ENCODE measurements at places on chromosomes 3 and 15.

DNA sequence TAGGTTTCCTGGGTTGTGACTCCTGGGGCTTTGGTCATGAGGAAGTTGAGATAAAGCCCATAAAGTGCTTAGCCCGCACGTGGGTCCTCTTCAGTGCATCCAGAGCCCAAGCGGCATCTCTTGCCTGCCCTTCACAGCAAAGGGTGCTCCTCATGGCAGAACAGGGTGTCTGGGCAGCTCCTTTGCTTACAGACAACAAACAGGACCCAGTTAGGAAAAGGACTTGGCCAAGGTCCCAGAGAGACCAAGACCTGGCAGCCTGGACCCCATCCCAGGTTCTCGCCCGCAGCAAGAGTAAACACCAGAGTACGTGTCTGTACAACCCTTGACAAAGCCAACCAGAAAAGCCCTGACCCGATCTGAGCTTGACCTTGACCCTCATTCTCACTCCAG, 27.0 kb downstream of the ALS2CL start:
- DNase-seq: no peak

DNA sequence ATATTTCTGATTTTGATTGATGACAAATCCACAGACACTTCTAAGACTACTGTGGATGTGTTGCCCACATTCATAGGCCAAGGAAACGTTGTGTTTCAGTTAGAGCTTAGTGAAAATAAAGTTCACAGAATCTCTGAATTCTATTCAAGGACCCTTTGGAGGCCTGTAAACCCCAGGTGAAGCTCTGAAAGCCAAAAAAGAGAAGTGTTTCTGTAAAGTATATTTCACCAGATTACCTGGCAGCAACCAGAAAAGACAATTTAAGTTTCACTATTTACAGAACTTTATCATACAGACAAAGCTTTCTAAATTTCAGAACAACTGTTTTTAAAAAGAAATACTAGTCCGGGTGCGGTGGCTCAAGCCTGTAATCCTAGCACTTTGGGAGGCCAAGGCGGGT, 2.6 kb downstream of the CLPX start:
- no peak for DNase-seq

- no peak for DNase-seq
These were observed 63.5 kb downstream of the CHST2 start for GRCh38 chr3:143182866-143183664.

DNA sequence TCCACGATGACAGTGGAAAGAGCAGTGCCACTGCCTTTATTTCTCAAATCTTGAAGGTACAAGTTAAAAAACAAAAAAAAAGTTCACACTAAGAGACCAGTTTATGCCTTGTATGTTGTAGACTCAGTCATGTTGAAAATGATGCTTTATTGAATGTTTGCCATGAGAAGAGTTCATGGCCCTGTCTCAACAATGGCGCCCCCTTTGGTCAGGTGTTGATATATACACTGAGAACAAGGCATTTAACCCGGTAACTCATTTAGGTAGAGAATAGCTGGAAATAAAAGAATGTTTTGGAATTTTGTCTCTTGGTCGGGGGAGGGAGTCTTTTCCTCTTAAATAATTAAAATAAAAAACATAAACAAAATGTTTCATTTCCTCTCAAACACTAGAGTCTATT, 145.6 kb upstream of the SLC2A2 start:
- no peak for DNase-seq

DNA sequence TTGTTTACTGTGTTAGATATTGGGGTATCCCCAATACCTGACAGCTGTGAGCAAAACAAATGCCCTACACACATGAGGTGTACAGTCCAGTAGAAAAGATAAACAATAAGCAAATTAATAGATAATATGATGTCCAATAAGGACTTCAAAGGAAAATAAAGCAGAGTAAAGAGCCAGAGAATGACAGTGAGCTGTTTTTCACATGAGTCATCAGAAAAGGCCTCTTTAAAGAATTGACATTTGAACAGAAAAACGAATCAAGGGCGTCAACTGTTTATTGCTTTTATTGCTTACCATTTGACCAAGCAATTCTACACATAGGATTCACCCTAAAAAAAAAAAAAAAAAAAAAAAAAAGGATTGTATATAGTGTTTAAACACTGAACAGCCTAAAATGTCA, 96.6 kb upstream of the FLNB start:
- no peak for DNase-seq

DNA sequence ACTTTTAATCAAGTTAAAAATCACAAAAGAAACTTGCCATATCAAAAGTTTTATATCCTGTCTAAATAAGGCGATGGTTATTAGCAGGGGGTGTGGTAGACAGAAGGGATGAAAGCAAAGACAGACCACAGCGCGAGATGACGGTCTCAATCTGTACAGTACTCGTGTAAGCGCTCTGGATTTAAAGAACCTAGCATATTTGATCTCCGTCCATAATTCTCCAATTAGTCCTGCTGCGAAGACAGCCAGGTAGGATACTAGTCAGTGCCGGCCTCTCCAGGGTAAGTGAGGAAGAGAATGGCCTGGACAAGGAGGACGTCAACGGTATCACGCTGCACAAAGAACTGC, 701 bp downstream of the SGO1 start:
- DNase-seq: no peak

DNA sequence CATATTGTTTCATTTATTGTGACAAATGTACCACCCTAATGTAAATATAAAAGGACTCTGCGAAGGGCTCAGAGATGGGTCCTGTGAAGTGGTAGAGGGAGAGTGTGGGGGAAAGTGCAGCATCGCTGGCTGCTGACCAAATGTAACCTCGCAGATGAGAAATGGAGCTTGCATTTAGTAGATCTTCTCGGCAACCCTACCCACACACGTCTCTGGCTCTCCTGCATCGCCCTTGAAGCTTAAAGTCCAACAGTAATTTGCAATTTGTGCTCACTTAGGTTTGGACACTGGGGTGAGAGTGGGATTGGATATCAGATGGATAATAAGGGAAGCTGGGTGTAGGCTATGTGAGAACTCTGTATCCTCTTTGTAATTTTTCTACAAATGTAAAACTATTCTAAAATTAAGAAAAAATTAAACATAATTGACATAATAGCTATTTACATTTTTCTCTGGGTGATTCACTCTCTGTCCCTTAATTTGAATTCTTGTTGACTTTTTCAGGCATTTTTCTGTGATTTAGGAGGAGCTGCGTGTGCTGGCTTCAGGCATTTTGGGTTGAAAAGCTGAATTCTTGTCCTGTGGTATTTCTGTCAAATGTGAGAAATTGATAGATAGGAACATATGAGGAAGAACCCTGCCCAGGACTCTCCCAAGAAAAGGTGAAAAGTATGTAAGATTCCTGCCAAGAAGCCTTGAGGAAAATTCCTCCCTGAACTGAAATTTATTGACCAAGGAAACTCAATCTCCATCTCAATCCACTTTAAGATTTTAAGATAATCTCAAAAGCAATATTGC, 524.7 kb upstream of the MCTP2 start:
- DNase-seq: no peak

DNA sequence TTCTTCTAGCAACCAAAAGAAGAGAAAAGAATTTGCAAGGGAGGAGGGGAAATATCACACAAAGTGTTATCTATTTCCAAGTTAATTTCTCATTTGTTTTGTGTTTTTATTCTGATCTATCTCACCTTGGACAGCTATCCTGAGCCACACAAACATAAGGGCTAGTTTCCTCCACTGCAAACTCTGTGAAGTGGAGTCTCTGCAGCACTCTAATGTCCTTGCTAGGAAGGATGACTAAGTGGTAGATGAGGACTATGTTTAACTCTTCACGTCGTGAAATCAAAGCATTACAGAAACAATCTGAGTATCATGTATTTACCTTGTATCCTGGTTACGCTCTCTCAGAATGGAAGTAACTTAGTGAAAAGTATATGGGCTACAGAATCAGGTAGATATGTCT, 33.9 kb upstream of the CHRM5 start:
- DNase-seq: no peak

DNA sequence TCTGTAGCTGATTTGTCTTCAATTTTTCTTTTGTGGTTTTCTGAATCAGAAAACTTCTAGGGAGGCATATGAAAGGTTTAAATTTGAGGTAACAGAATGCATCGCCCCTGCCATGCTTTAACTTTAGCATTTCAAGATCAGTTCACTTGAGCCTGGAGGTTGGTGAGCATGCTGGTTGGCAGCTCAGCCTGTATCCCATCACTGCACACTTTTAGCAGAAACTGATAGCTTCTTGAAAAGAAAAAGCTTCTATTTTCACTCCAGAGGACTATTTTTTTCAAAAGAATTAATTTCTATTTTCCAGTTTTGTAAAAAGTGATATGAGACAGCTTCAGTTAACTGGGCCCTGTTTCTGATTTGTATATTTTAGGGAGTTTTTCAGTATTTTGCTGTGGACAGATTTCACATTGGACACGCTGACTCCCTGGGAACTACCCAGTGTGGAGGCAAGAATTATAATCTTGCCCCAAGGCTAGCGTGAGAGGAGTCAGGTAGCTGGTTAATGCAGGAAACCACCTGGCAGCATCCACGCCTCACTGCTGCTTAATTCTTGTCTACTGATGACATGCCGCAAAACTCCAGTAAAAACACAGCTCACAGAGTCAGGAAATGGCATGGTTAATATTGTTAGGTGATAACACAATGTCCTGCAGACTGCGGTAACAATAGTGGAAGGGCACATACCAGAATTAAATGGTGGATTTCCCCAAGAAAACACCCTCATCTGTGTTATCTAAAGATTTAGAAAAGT, 71.4 kb downstream of the DUT start:
- DNase-seq: no peak

DNA sequence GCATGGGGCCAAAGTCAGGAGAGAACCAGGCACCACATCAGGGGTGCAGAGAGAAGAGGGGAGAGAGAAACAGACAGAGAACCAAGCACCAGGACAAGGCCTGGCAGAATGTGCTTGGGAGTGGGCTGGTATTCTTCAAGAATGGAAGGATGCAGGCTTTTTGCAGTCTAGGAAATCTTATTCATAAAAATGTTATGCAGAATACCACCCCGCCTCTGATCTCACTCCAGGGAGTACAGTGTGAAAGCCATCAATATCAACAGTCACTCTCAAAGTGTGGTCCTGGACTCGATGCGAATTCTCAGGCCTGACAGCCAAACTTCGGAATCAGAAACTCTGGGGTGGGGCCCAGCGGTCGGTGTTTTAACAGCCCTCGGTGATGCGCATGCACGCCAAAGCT, 16.9 kb downstream of the NTRK3 start:
- DNase-seq: no peak

DNA sequence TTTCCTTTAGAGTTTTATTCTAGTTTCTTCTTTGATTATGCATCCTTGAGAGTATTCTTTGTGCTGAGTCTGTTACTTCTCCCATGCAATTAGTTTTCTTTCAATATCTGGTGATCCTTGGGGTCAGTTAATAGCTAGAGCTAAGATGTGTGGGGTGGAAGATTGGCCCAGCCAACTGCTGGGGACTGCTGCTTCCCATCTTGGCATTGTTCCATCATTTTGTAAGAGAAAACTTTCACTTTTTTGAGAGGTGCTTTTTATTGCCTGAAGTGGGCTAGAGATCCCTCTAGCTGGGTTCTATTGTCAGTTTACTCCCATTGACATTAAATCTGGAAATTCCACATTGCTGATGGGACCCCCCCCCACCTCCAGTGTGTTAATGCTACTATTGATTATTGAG, 15.4 kb downstream of the BCL2L10 start:
- DNase-seq: no peak

DNA sequence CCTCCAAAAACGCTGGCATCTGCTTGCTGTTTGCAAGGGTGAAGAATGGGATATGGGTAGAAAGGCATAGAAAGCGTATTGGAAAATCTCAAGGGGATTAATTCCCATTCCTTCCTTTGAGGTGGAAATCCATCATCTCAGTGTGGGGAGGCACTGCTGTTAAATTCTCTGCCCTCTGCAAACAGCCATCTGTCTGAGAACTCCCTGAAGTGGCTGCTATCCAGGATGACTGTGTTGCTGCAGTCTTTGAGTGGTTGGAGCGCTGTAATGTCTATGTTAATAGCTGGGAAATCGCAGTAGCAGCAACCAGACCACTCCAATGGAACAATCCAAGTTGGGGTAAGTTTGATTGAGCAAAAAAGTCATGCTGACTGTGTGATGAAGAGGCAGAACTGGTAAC, 625.9 kb downstream of the NLGN1 start:
- DNase-seq: no peak

- DNase-seq: no peak
These were observed 481 bp downstream of the ADAMTS17 start for GRCh38 chr15:100341239-100341749.

GRCh38 chr3:39050029-39050428, 1.7 kb downstream of the SCN11A start:
- no peak for DNase-seq

GRCh38 chr15:79994615-79995014, 23.6 kb upstream of the BCL2A1 start:
- no peak for DNase-seq

DNA sequence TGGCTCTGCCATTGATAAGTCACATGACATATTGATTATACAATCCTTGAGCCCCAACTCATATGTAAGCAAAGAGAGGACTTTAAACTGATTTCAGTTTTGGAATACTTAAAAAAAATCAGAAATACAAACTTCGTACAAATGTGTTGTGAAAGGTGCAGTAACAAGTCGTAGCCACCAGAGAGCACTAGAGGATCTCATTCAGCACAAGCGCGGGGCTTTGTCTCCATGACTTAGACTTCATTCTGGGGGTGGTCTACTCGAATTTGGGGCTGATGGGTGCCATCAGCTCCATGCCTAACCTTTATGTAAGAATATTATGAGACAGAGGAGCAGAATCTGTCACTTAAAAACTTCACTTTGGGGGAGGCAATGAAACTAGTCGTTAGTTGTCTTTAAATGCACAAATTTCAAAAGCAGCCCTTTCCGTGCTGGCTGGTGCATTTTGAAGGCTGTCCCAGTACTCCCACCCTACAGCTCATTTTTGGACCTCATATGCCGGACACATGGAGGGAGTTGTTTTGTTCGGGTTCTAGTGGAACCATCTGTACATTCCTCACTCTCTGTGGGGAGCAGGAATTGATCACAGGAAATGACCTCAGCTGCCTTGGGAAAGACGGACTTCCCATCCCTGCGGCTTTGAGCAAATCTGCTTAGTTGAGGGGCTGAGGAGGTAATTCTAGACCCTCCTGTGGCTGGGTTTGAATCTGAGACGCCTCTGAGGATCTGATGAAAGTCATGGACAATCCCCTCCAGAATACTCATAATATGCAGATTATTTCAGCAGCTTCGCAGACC, 27.5 kb upstream of the MASP1 start:
- no peak for DNase-seq

DNA sequence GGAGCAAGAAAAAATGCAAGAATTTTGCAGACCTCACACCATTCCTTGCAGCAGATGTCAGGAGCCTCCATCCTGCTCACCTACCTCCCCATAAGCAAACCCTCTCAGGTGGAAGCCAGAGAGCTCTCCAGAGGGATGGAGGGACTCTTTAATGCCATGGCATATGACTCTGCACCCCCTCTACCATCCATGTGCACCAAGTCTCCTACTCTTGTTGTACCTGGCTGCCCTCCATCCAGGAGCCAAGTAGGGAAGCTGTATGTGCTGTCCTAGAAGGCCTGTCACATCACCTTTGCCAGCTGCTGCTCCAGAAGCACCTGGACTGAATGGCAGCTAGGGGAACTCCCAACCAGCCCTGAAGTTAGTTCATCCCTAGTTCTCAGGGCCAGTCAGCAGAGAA, 38.5 kb upstream of the PRR20G start:
- DNase-seq: no peak

- DNase-seq: no peak
These were observed 48.3 kb upstream of the TRIM42 start for GRCh38 chr3:140629357-140630137.

GRCh38 chr3:149247929-149248691, 26.5 kb upstream of the CP start:
- DNase-seq: no peak
